ENCODE measurements at places on chromosomes 7 and 10.

- no peak for DNase-seq
Observed at GRCh38 chr10:123409426-123409825, 255.2 kb downstream of the BUB3 start.

- no peak for DNase-seq
Observed at GRCh38 chr10:69253171-69253570, 25.1 kb upstream of the HK1 start.

GRCh38 chr10:43982250-43982649 lies 333.6 kb upstream of the ZNF32 start:
- DNase-seq, result no peak

- no peak for DNase-seq
Observed at GRCh38 chr7:105907129-105907846, 30.9 kb upstream of the ATXN7L1 start.

GRCh38 chr10:92480413-92480812 lies 93.5 kb downstream of the IDE start:
- DNase-seq, result no peak

DNA sequence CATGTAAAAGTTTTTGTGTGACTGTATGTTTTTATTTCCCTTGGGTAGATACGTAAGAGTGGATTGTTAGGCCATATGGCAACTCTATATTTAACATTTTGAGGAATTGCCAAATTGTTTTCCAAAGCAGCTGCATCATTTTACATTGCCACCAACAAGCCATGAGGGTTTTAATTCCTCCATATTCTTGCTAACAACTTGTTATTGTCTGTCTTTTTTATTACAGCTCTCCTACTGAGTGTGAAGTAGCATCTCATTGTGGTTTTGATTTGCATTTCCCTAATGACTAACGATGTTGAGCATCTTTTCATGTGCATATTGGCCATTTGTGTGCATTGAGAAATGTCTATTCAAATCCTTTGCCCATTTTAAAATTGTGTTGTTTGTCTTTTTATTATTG lies 94.9 kb downstream of the CARD11 start:
- DNase-seq, result no peak

DNA sequence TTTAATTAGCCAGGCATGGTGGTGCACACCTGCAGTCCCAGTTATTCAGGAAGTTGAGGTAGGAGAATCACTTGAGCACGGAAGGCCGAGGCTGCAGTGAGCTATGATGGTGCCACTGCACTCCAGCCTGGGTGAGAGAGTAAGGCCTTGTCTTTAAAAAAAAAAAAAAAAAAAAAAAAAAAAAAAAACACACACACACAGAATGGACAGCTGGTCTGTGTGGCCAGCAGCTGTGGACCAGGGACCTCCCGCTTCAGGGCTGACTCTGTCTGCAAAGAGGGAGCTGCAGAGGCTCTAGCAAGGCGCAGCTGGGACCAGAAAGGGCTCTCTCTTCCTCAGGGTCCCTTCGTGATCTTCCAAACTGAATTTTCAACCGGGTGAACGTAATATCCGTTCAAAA lies 53.6 kb upstream of the DNAAF5 start:
- no peak for DNase-seq

DNA sequence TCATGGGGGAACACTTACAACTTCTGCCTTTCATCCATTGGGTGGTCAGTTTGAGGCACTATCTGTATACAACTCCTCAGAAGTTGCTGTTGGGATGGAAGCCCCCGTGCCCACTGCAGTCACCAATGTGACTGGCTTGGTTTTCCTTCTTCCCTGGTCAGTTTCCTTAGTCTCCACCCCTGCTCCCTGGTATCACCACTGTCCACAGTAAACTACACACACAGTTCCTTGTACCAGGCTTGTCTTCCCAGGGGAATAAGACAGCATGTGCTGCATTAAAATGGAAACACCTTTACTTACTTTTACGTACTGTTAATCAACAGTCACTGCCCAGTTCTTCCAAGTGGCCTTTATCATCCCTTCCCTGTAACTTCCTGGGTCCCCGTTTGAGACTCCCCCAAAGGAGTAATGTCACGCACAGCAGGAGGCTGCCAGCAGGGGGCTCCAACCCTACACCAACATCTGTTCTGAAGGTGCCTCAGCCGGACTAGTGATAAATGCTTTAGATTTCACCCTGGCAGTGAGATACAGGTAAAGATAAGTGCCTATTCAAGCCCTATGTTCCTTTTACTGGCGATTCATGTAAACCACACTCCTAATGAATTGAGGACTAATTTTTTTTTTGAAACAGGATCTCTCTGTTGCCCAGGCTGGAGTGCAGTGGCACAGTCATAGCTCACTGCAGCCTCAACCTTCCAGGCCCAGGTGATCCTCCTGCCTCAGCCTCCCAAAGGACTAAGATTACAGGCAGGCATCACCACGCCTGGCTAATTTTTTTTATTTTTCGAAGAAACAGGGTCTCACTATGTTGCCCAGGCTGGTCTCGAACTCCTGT lies 45.3 kb upstream of the PIK3AP1 start:
- DNase-seq, result no peak

- DNase-seq, result no peak
Observed at GRCh38 chr10:133079836-133080682, 7.7 kb upstream of the ADGRA1 start.

DNA sequence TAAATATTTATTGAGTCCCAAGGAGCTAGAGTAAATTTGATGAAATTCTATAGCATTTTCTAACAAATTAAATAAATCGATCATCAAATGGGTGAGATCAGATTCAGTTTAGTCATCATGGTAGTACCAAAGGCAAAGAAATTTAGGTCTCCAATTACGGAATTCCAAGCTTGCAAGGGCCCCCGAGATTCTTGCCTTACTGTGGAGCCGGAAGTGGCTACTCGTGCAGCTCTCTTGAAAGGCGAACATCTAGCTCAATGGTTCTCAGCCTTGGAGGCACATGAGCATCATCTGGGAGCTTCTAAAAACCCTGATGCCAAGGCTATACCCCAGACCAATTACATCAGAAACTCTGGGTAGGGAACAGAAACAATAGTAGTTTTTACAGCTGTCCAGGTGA lies 117.9 kb upstream of the PRR15 start:
- DNase-seq, result no peak

DNA sequence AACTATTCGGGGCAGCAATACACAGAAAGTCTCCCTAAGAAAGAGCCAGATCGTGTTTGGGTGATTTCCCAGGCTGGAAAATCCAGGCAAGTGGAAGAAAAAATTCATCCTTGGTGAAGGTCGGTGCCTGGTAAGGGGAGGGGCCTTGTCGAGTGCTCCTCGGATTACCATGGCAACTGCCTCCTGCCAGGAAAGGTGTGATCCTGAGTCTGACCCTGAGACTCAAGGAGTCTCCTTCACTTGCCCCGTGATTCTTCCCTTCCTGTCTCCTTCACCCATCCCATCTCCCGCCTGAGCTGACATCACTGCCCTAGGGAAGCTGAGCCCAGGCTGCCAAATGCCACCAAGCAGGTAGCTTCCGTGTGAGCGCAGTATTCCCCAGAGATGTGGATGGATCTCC lies 112.2 kb downstream of the MYL10 start:
- DNase-seq, result no peak

GRCh38 chr7:156523447-156524048 lies 117.0 kb upstream of the RNF32 start:
- DNase-seq, result no peak

DNA sequence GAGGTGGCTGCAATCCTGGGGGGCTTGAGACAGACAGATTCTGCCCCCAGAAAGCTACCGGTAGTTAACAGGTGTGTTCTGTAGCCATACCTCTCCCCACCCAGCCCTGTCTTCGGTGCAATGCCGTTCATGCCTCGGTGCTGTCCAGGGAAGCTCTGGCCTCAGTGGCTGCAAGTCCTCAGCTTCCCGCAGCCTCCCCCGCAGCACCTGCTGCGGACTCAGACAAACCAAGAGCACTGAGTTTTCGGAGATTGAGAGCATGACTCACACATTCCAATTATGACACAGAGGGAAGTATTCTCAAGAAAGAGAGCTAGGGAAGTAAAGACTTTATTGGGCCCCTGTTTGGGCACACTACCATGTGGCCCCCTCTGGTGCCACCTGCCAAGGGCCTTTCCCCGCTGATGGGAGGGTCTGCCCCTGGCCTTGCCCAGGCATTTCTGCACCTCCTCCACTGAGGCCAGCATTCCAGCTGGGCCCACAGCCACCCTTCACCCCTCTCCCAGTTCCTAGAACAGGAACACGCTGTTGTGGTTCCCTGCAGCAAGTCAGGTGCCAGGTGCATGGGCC lies 30.2 kb upstream of the EZH2 start:
- no peak for DNase-seq

- DNase-seq, result no peak
Observed at GRCh38 chr10:15320522-15321203, 50.4 kb downstream of the FAM171A1 start.

- no peak for DNase-seq
Observed at GRCh38 chr7:130356876-130357611, 12.4 kb downstream of the CPA5 start.

- DNase-seq, result no peak
Observed at GRCh38 chr10:117130346-117130745, 7.7 kb downstream of the VAX1 start.

DNA sequence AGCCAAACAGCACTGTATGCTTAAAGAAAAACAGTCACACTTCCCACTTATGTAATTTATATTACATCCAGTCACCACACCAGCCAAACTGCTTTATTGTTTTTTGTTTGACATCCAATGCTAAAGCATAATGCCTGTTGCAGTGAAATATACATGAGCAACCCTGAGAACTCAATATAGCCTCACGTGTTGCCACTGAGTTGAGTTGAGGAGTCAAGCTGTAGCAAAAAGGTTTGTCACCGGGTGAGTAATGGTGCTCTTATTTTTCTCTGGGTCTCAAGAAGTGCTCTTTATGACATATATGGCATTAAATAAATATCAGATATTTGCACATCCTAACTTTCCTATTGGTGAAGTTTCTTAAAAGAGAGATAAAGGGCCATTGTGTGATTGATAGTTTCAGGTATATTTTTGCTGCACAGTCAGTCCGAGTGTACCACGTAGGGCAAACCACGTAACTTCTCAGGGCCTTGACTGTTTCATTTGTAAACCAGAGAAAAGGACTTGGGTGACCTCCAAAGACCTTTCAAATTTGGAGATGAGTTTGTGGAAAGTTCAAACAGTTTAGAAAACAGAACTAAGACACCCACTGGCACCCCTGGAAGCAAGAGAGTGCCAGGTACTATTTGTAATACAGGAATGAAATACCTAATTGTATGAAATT lies 168.5 kb downstream of the CFTR start:
- DNase-seq, result no peak

DNA sequence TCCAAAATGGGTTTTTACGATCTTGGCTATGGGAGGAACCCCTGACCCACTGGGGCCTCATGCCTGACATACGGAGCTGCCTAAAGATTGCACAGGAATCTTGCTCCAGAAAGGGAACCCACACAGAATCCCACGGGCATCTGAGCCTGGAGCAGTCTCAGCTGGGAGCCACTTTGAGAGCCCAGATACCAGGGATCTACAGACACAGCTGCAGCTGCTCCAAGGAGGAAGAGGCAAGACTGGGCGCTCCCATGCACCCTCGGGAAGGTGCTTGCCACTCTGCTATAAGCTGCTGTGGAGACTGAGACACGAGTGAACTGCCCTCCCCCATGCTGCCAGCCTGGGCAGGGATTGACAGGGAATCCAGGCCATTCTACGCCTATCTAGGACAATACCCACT lies 202.5 kb downstream of the REEP3 start:
- DNase-seq, result no peak

- no peak for DNase-seq
Observed at GRCh38 chr10:102948786-102949185, 30.7 kb downstream of the CNNM2 start.

GRCh38 chr10:23373156-23373555 lies 28.6 kb upstream of the C10orf67 start:
- DNase-seq, result no peak

DNA sequence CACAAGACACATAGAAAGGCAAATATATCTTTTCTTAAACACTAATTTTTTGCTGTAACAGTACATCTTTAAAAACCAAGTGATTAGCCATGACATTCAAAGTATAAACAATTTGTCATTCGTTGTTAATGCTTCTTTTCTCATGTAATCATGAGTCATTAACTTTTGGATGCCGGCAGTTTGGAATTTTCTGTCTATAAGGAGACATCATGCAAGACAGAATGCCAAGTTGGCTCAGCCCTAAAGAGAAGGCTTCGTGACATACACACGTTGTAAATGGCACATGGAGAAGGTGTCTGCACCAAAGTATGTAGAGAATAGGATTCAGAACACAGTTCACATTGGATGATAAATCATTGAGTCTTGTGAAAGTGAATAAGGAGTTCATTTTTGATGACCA lies 35.9 kb downstream of the CCDC3 start:
- no peak for DNase-seq

- DNase-seq, result no peak
Observed at GRCh38 chr7:2033586-2034135, 199.1 kb downstream of the MAD1L1 start.

GRCh38 chr7:97003262-97004246 lies 1.8 kb upstream of the DLX6 start:
- DNase-seq, result no peak

DNA sequence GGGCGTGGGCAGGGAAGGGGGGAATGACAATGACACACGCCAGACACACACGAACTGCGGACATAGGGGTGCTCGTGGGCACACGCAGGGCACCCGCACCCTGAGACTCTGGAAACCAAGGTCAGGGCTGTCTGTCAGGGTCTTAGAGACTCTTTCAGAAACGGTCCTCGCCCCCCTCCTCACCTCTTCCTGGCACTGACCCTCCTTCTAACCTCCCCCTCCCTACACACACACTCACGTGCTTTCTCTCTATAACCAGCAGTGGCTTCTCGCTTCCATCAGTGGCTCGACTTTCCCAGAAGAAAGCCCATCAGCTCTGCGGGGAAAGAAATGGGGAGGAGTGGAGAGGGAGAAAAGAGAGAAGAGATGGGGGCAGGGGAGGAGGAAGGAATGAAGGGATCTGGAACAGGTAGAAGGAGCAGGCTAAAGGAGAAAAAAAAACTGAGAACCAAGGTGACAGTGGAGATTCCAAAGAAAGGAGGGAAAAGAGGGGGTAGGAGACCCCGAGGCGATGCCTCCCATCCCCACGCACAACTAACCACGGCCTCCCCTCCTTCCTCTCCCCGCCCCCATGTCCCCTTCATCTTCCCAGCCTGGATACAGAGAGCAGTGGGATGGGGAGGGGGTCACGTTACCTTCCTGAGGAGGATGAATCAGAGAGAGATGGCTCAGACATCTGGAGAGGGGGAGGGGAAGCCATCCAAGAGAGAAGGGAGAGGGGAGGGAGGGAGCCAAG lies 1.7 kb upstream of the VGF start:
- DNase-seq, result no peak

DNA sequence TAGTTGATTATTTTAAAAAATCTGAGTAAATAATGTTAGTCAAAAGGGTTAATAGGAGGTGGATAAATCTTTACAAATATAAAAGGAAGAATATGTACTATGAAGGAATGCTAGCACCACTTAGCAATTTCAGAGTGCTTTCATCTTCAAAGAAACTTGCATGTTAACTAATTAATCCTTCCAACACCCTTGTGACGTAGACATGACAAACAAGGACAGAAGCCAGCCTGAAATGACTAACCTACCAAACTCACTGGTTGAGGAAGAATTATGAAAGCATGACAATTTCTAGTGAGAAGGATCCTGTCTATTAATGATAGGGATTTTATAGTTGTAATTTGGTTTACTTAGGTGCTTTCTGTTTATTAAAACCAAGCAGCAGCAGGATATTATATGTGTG lies 468.0 kb upstream of the FZD8 start:
- no peak for DNase-seq

All from GM12892 (cell line).